GOT3 (cell line): ENCODE measurements at places on chromosomes 13 and 19.

DNA sequence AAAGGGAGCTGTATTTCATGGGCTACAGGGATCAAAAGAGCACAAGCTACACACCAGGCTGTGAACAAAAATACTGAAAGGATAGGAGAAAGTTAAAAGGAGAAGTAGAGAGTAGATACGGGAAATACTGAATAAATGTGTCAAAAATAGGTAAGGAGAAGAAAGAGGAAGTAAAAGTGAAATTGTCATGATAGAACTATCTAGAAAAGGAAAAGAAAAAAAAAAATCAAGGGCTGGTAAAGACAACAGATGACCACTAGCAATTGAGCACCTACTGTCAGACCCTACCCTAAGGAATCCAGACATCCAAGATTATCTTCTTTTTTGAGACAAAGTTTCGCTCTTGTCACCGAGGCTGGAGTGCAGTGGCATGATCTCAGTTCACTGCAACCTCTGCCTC is 4.8 kb downstream of the RUBCNL start:
- no peak for DNase-seq

DNA sequence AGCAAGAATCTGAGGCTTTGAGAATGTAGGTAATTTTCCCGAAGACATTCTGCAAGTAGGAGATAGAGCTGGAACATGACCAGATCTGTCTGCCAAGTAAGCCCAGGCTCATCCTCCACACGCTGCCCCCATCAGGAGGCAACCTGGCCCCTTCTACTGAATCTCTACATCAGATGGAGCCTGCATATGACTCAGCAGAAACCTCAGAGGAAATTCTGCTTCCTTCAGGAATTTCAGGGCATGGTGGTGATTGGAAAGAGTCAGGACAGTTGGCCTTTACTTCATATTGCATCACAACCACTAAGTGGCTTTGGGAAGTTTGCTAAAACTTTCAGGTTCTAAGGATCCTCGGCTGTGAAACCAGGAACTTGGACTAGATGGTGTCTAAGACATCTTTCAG is 85.2 kb downstream of the LRRC63 start:
- no peak for DNase-seq

DNA sequence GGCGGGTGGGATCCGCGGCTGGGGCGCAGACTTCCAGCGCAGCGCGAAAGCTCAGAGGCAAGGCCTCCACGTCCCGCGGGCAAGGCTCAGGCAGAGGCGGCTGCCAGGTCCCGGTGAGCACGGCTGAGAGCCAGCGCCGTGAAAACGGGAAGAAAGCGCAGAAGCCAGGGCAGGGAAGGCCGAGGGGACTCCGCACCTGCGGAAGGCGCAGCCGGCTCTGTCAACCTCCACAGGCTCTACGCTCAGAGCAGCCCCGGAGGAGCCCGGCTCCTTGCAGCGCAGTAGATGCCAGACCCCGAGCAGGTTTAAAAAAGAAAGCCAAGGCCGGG is 131.0 kb downstream of the RNF17 start:
- no peak for DNase-seq

GRCh38 chr13:50392977-50393376 is 377.7 kb downstream of the KCNRG start:
- no peak for DNase-seq

GRCh38 chr19:54949412-54949811 is 2.1 kb upstream of the NLRP7 start:
- no peak for DNase-seq

DNA sequence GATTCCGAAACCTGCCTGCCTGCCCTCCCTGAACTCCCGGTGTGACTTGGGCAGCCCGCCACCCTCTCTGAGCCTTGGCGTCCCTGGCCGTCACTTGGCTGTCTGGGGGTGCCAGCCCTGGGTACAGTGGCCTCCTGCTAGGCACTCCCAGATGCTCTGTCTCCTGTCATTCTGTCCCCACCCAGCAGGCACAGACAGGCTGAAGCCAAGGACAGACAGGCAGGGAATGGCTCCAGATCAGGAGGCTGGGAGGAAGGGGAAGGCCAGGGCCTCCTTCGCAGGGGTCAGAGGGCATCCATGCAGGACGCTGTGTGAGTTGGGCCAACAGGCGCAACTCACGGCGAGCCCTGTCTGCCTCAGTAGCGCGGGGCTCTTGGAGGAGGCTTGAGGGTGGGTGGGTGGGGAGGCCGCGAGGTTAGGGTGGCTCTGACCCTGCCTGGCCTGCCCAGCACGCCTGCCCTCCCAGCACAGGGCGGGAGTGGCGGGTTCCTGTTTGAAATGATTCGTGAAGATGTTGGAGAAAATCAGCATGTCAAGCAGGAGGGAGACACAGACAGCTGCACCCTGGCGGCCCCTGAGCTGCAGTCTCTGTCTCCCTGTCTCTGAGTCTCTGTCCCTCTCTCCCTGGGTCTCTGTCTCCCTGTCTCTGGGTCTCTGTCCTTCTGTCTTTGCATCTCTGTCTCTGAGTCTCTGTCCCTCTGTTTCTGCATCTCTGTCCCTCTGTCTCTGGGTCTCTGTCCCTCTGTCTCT is 19.7 kb downstream of the KLHL26 start:
- no peak for DNase-seq

DNA sequence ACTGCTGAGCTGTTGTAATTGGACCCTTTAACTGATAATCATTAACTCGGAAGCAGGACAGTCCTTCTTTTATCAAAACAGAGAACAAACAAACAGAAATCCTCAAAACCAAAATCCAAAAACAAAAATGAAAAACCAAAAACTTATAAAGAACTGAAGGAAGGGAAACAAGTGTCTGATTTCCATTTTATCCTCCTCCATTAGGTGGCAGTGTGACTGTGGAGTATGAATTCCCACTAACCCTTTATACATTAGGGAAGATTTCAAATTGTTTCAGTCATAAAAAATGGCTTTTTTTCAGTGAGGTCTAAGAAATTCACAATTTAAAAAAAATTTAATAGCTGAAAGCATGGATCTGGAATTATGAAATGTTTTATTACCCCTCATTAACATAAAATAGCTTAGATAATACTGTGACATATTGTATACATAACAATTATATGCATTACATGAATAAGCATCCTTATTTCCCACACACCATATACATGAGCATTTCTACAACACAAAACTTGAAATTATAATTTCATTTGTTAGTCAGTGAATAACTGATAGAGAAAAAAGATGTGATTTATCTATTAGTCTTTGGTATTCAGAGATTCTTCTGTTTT is 1074.3 kb upstream of the PCDH9 start:
- DNase-seq: no peak

DNA sequence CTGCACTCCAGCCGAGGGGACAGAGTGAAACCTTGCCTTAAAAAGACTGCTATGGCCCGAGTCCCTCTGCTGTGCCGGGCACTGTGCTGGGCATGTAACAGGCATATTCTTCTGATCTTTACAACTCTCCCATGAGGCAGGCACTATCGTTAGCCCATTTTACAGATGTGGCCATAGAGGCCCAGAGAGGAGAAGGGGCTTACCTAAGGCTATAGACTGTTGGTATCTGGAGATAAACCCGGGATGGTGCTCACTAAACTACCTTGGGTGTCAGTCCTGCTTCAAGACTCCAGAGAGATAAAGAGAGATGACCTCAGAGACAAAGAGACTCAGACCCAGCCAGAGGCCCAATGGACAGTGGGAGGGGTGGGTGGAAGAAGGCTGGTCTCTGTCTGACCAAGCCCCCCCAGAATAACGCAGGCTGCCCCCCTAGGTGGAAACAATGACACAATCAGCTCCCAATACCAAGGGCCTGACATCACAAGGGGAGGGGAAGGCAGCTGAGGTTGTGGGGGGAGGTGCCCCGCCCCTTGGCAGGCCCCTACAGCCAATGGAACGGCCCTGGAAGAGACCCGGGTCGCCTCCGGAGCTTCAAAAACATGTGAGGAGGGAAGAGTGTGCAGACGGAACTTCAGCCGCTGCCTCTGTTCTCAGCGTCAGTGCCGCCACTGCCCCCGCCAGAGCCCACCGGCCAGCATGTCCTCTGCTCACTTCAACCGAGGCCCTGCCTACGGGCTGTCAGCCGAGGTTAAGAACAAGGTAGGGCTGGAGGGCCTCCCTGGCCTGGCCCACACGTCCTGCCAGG is at the start of gene CNN1:
CNN1 (plus strand) TSS at position 620 of the 805 bp plus-strand sequence; CDS start at position 697, 77 bp downstream.
- DNase-seq: no peak

DNA sequence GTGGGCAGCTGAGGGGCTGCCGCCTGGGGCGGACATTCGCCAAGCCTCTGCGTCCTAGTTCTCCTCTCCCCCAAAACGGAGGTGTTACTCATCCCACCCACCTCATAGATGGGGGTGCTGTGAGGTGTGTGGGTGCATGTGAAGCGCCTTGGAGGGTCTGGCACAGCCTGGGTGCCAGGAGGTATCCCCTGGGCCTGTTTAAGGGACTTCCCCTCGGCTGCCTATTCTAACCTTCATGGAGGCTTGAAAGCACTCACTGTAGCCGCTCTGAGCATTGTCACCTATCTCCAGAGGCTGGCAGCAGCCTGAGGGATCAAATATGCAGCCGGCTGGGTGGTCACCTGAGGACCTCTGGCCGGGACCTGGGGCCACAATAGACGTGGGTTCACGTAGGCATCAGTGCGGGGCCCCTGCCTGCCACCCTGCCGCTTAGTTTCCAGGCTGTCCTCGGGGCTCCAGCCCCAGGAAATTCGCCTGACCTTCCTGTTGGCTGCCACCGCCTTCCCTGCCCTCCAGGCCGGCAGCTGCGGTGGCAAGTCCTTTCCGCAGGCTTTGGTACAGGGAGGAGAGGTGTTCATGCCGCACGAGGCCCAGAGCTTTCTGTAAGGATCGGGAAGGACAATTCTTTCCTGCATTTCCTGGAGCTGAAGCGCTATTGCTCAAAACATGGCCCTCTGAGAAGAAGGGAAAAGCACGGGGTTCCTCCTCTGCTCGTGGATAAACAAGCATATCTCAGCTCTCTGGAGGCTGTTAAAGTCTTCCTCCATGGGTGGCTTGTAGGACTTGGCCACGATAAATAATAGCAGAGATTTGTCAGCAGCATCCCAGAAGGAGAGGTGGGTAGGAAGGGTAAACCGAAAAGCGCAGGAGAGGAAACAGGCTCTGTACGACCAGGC is 4.6 kb downstream of the COL4A2 start:
- DNase-seq: no peak

DNA sequence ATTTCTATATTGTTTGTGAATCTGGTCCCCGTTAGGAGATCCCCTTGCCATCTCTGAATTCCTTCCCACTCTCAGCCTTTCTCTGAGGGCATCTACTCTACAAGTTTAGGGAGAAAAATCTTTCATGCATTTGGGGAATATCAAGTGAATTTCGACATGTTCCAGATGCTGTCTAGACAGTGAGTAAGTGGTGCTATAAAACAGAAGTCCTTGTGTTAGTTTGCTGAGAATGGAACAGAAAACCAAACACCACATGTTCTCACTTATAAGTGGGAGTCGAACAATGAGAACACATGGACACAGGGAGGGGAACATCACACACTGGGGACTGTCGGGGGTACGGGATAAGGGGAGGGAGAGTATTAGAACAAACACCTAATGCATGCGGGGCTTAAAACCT is 5.1 kb downstream of the OR7A10 start:
- no peak for DNase-seq

GRCh38 chr13:44117351-44117750 is 237.6 kb downstream of the LACC1 start:
- DNase-seq: no peak

DNA sequence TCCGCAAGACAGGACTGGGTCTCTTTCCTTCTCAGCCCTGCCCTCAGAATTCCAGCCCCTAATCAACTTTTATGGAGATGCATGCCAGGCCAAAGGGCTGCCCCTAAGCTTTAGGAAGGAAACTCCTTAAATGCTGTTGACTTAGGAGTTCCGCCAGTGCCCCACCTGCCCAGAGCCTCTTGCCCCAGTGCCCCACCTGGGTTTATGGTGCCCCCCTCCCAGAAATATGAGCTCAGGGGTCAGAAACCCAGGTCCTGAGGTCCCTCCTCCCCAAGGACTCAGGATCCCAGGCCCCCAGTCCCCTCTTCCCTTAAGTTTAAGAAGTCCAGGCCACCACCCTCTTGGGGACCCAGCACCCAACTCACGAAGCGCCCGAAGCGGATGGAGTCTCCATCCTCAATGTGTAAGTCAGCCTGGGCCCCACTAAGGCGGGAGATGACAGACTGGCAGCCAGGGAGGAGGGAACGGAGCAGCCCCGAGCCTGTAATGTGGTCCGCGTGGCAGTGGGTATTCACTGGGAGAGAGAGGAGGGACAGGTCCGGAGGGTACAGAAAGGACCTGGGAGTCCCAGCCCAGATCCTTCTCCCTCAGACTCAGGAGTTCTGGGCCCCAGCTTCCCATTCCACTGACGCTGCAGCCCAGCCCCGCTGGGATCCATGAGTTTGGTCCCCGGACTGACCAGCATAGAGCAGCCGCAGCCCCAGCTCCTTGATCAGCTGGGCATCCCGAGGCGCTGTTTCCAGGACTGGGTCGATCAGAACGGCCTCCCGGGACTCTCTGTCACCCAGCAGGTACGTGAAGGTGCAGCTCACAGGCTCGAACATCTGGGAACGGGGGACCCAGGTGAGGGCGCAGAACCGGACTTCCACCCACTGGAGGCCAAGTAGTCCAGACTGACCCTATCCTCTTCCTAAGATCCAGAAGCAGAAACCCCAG is 897 bp downstream of the ETHE1 start:
- no peak for DNase-seq

GRCh38 chr19:22526661-22527272 is 104.6 kb upstream of the ZNF98 start:
- DNase-seq: no peak

DNA sequence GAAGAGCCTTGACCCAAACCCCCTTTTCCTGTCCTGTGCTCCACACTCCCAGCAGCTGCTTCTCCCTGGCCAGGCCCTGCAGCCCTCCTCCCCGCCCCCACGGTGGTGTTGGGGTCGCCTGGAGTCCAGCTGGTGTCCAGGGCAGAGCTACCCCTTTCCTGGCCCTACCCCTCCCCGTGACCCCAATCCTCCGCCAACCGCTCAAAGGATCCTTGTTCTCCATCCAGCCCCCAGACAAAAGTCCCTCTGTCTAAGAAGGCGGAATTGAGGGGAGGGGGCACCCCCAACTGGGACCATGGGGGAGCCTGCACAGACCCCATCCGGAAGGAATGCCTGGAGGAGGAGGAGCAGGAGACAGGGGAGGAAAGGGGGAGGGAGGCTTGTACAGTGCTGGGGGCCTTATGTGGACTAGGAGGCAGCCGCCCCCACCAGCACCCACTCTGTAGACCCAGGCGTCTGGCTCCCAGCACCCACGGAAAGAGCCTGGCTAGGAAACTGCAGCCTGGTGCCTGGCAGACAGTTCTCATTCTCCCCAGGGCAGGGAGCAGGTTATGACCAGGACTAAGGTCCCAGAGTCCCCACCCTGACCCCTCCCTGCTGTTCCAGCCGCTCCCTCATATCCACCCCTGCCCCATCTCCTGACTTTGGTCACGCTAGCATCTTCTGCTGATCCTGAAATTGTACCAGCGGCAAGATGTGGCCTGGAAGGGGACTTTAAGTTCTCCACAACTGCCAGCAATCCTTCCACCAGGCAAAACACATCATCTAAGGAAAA is at the start of gene FXYD3:
FXYD3 (plus strand) TSS at position 647 of the 775 bp plus-strand sequence. CDS start 3,554 bp downstream, outside the sequence.
- no peak for DNase-seq
